ENCODE measurements at places on chromosomes 12 and 14.

GRCh38 chr12:104207416-104208205, 8.0 kb upstream of the TXNRD1 start:
- no peak for DNase-seq

GRCh38 chr14:89588840-89589296, 171.8 kb upstream of the FOXN3 start:
- no peak for DNase-seq

GRCh38 chr12:45582986-45583659, 146.4 kb upstream of the ARID2 start:
- DNase-seq = no peak

DNA sequence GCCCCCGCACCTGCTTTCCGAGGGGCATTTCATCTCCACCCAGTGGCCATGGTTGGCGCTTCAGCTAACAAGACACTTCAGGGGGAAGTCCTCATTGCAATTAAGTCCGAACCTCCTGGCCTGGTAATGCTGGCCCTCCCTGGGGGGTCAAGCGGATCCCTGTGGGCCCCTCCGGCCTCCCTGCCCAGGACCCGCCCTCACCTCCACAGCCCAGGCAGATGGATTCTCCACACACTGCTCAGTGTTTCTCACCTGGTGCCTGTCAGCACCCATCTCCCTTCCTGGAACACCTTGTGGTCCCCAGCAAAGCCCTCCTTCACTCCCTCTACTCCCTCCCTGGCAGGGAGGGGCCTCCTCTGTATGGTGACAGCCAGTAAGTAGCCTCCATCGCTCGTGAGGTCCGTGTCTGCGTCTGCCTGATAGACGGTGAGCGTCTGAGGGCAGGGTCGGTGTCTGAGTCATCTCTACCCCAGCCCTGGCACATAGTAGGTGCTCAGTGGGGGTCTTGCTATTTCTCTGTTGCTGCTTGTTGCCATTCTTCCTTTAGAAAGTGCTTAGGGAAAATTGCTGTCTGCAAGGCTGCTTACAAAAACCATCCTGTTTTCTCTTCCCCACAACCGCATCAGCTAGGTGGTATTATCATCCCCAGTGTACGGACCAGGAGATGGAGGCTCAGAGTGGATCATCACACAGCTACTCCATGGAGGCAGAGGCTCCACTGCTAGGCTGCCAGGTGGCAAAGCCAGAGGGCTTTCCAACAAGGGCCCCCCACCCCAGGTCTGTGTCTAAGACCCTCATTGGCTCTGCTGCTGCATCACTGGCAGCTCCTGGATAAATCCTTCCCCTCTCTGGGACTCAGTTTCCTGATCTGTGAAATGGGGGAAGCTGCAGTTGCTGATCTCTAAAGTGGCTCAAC, 39.7 kb upstream of the EML1 start:
- DNase-seq = no peak

- no peak for DNase-seq
Measured at GRCh38 chr12:98587084-98587483, 6.4 kb upstream of the SLC25A3 start.

DNA sequence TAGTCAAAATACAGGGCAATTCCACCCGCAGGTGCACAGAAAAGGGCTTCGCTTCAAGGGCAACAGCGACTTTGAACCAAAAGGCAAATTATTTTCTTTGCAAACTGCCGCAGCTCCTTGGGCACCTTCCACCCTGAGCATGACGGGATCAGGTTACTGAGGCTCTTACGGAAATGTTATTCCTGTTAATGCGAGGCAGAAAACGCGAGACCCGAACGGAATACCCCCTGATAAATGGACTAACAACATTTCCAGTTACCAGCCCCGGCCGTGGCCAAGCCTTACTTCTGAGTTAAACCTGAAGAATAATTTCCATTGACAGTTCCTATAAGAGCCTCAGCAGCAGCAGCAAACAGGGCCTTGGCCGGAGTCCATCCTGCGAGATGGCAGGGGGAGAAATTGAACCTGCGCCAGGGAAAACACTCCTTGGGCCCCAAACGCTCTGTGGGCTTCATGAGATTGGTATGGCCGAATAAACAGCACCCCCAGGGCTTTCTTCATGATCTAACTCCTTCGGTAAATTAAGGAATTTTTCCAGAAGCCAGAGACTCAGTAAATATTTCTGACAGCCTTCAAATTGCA, 70.0 kb upstream of the DICER1 start:
- no peak for DNase-seq

GRCh38 chr12:8449355-8449859, 6.4 kb upstream of the CLEC6A start:
- DNase-seq = no peak

DNA sequence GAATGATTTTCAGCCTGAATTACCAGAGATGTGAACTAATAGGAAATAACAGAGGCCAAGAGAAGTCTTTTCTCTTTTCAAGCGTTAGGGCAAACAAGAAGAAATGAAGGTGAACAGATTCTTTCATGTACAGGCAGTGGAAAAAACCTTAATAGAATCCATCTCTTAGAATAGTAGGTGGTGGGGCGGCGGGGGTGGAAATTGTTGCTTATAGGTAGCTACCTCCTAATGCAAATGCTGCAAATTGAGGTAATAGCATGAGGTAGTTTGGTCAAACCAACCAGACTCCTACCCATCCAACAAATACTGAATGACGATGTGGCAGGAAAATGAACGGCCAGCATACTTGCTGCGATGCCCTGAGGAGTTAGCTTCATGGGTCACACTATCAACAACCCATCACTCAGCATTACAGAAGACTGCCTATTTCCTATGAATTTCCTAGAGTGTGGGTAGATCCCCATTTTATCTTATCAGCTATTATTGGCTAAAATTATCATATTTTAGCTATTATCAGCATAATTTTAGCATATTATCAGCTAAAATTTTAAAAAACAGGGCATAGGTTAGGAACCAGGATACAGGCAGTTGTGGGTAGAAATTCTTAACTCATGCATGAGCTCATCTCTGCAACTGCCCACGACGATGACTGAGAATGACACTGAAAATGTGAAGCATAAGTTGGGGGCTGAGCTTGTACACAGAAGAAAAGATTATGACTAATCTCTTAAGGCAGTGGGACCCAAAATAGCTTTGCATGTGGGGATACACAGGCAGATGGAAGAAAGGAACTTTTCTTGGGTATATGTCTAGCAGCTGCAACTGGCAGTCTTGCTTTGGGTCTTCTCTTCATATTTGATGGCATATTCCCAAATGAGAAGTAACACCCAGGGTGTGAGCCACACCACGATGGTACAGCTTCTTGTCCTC, 68.7 kb downstream of the NIN start:
- DNase-seq = no peak

DNA sequence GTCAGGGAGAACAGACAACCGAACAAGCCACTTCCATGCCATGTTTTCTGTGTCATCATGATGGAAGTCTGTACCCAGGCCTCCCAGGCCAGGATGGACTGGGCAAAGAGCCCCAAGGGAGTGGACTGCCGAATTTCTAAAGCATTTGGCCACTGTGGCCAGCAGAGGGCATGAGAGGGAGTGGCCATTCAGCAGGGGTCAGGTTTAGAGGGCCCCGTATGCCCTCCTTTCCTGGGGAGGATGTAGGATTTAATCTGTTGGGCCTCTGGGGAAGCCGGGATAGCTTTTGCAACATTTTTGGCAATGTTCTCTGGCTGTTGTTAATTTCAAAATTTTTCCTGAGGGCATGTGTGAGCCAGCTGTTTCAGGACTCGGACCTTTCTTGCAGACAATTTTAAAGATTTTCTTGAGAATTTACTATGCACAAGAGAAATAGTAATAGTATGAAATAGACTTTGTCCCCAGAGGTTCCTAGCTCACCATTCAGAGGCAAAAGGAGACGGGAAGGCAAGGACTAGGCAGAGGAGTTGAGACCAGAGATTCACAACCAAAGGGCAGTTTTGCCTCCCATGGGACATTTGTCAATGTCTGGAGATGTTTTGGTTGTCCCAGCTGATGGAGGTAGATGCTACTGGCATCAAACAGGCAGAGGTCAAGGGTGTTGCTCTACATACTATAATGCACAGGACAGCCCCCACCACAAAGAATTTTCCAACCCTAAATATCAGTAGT, 18.0 kb downstream of the ACACB start:
- no peak for DNase-seq

DNA sequence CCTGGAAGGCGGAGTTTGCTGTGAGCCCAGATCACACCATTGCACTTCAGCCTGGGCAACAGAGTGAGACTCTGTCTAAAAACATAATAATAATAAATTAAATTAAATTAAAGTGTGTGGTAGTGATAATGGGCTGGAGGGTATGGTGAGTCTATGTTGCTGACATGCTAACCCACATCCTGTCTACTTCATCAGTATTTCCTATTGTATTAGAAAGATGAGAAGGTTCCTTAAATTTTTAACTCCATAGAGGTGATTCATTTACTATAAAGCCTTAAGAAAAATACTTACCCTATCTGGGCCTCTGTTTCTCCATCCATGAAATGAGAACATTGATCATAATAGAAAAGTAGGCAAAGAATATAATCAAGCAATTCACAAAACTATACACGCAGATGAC, 280.5 kb downstream of the FBXL14 start:
- no peak for DNase-seq

DNA sequence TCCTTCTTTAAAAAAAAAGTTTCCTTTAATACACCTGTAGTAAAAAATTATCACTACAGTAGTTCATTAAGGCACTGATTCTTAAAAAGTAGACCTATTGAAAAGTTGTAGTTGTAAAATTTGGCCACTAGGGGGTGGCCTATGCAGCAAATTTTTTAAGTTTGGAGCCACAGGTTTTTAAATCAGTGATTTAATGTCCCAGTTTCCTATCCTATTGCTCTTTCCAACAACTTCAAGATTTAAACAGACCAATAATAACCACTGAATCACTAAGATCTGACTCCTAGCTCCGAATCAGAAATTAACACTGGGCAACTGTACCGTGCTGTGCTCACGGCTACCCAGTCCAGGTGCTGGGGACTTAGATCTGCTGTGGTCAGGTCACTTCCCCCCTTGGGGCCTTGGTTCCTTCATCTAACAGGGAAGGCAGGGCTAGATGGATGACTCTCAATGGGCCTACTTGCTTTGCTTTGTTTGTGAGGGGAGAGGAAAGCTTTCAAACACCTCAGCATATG, 279.3 kb downstream of the MED13L start:
- DNase-seq = no peak

- no peak for DNase-seq
Measured at GRCh38 chr14:61889914-61890351, 127.7 kb downstream of the SNAPC1 start.

DNA sequence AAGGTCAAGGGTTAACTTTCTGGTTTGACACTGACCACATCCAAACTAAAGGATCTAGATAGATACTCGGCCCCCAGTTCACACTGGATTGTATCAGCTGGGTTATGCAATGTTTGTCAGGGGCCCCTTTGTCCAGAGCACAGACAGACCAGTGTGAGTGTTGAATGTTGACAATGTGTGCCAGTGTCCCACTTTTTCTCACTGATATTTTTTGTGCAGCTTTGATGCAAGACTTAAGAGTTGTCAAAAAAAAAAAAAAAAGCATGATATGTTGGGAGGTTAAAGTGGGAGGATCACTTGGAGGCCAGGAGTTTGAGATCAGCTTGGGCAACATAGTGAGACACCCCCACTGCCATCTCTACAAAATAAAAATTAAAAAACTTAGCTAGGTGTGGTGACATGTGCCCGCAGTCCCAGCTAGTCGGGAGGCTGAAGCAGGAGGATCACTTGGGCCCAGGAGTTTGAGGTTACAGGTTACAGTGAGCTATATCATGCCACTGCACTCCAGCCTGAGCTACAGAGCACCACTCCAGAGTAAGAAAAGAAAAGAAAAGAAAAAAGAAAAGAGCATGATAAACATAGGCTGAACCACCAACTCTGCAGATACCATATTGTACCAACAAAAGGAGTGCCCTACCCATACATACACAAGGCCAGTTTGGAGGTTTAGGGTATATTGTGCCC, 97.5 kb downstream of the LGR5 start:
- DNase-seq = no peak

- DNase-seq = no peak
Measured at GRCh38 chr14:24198814-24199524, 3.7 kb upstream of the TM9SF1 start.

- DNase-seq = no peak
Measured at GRCh38 chr14:49796025-49796424, 28.1 kb downstream of the KLHDC2 start.

DNA sequence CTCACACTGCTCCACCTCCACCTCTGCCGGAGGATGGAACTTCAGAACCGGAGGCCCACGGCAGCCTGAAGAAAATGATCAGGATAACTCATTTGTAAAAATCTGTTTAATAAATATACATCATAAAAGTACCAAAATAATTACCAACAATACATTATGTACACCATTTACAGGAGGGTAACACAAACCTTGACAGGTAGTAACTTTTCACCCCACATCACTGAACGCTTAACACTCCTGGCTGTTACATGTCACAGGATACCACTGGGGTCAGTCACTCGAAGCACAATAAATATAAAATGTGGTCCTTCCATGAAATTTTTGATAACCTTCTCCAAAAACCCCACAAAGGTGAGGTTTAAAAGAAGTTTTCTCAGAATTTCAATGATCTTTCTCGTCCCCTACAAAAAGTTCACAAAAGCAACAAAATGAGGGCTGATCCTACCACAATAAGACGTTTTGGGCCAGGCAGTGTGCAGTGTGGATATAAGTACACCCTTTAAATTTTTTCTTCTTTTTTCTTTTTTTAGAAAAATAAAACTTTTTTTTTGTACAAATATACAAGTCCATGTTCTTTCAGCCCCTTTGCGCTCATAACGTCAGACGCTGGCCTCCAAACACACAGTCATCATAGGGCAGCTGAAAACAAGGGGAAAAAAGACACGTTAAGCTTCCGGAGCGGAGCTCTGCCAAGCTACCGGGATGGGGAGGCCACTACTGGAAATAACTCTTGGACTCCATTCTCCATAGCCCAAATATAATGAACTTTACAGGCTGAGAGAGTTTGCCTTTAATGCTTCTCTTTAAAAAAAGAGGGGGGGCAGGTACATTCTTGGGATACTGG, 2.9 kb downstream of the NFKBIA start:
- peak; percentile 20 for DNase-seq

GRCh38 chr14:69845787-69846186, 33.4 kb upstream of the SMOC1 start:
- DNase-seq = no peak

GRCh38 chr12:22529281-22530060, 14.9 kb downstream of the C2CD5 start:
- no peak for DNase-seq

DNA sequence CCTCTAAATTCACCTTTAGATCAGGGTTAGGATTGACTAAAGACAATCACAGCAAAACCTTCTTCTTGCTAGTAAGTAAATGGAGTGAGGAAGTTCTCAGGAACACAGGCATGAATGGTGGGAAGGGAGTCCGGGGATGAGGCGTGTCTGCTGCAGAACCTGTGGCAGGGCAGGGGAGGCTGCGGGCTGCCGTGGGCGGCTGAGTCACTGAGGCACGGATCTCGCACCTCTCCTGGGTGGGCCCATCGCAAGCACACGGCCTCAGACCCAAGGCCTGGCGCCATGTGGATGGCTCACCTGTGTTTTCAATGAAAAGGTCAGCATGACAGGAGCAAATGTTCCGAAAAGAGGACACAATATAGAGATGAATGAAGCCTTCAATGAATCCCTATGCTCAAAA, 85.4 kb downstream of the PIWIL1 start:
- DNase-seq = no peak
